ENCODE measurements at places on chromosomes 2 and 18.

- DNase-seq, result no peak
These were observed 11.8 kb downstream of the MMADHC start for GRCh38 chr2:149575752-149576151.

DNA sequence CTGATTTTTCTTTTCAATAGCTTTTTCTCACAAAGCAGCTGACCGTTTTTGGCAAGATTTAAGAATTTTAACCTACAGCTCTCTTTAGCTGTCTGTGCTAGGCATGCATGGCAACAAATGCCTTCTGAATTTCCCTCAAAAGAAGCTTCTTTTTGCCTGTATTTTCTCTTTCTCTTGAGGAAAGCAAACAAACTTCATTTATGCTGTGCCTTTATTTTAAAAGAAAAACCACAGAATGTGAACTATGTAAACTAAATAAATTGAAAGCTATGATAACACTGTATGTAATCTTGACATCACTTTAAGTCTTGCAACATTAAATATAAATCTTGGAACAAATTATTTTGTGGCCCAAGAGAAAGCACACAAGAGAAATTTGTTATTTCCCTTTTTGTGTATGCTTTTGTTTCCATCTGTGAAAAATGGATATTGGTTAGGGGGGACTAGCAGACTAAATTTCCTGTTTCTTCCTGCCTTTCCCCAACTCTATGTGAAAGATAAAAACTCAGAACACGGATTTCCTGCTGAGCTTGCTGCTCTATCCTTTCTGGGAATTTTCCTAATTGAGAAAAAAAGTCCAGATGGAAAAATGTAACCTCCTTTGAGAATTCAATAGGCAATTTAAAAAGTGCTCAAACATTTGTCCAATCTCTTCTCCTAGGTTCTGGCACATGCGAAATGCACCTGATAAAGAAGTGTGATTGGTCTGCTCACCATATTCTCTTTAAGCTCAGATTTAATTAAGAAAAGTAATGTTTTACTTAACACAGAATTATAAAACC is 20.9 kb upstream of the TFPI start:
- DNase-seq, result no peak

- no peak for DNase-seq
These were observed at the start of gene ERFE for GRCh38 chr2:238158509-238159070. ERFE (plus strand) TSS chr2:238158970; CDS start chr2:238159008, 38 bp downstream.

DNA sequence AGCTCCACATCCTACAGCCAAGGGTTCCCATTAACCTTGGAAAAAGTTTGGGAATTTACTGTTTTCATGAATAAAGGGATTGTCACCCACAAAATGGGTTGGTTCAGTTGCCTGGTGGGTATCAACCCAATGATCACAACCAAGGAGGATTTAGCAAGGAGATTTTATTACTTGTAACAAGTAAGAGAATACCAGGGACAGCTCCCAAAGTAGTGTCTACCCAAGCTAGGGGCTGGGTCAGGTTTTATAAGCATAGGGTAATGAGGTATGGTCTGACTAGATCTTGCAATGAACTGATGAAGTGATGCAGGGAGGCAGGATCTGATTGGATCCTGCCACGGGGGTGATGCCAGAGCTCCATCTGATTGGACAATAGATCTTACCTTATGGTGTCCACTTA is 681.8 kb downstream of the SLC4A3 start:
- DNase-seq, result no peak

GRCh38 chr2:141068053-141068682 is 1062.6 kb downstream of the LRP1B start:
- DNase-seq, result no peak

- no peak for DNase-seq
These were observed 340.7 kb upstream of the TRIB2 start for GRCh38 chr2:12376025-12376424.

DNA sequence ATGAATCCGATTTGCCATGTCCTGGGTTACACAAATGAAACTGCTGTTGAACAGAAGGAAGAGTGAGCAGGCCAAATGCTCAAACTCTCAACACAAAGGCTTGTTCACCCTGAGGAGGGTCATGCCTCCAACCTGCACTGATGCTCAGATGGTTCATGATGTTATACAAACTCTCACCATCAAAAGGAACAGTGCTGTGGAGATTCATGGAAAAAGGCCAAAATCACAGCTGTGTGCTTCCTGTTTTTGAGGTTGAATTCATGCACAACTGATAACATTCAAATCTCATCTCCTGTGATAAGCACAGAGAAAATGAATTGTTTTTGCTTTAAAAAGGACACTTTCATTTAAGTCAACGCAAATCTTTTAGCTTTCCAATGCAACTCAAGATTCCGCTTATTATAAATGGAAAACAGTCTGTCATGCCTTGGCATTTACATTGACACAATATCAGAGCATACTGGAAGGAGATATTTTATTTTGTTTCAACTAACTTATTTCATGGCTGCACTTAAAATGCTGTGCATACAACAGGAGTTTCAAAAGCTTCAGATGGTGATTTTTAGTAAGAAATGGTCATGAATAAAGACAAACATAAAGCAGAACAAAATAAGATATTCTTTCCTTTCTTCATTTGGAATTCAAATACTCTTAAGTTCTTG is 22.2 kb upstream of the TTN start:
- no peak for DNase-seq

GRCh38 chr2:203279288-203279687 is 40.5 kb downstream of the CYP20A1 start:
- no peak for DNase-seq

DNA sequence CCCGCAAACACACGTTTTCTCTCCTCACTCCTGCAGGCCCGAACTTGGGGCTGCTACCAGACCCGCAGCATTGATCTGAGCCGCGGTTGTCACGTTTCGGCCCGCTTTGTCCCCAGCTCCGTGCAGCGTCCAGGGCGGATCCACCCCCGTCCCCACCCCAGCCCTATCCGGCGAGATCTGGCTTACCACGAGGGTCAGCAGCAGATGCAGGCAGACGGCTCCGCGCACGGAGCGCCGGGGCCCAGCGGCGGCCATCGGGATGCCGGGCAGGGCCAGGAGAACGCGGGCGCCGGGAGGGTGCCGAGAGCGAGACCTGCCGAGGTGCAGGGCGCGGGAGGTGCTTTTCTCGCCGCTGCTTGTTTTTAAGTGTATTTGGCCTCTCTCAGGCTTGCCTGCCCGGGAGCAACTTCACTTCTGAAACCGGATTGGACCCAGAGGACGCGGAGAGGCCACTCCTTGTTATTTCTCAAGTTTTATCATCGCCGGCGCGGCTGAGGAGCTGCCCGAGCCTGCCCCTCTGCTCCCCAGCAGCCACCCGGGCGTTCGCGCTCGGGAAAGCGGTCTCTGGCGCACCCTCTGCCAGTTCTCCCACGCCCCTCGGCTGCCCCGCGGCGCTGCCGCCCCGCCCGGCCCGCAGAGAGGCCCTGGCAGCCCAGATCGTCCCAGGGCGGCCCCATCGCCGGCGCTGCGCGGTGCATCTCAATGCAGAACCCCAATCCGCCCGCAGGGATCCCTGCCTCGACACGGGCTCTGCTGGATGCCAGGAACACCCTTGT is at the start of gene DSC3:
TSS of gene DSC3 (minus strand) at position 337 of the 776 bp plus-strand sequence. CDS start at position 255, 82 bp downstream.
- DNase-seq, result no peak

GRCh38 chr2:127080938-127081755 is 25.8 kb downstream of the BIN1 start:
- DNase-seq, result peak; percentile 67

GRCh38 chr18:24914171-24914525 is 437.8 kb downstream of the ZNF521 start:
- DNase-seq, result no peak

DNA sequence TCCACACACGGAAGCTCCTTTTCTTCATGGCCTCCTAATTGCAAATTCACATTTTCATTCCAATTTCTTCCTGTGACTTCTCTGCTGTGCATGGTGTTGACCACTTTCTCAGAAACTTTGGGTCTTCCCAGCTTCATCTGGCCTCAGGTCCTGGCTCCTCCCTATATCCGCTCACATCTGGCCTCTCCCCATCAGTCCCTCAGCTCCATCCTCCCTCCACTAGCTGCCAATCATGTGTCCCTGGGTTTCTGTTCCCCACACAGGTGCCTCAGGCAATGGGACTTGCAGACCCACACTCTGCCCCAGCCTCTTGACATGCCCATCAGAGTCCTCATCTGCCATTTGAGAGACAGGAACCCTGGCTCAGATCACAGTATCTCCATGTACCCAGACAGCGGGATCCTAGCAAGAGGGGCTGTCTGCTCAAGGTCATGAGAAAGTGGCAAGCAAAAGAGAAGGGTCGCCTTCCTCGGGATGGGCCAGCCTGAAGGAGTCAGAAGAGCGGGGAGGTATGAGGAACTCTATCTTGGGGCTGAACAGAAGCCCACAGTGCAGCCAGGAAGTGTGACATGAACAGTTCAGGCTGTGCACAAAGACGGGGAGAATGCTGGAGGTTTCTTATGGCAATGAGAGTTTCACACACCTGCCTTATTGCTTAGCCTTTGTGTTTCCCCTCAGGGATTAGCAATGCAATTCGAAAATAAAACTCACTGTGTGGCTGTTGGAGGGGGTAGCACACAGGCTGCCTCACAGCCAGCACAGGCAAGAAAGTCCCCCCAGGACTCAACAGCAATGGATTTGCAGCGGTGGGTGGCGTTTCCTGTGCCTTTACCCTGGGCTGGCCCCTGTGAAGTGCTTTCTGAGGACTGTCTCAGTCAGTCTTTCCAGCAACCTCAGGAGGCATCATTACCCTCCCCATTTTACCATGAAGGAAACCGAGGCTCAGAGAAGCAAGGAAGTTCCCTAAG is 69.5 kb downstream of the COPS8 start:
- no peak for DNase-seq

DNA sequence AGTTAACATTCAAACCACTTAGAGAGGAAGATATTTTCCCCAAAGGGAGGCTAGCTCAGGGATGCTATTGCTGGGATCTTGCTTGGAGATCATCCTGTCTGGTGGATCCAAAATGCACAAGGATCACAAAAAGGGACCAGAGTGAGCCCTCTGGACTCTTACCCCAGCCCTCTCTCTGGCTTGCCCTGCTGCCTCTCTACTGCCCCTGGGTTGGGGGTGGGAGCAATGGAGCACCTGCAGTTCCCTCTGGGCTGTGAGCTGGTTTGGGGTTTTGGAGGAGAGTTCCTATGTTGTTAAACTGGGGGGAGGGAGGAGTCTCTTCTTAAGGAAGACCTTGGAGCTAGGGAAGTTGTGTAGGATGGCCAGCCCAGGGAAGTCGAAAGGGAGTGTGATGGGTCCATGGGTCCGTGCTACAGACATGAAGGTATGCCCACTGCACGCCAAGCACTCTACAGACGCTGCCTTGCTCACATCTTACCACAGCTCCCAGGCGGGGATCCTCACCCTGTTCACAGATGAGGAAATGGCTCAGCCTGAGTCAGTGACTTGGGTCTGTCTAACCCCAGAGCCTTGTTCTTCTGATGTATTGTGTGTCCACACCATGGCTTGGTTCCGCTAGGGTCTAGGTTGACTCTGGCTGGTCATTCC is 3.8 kb downstream of the LBH start:
- DNase-seq, result no peak

- no peak for DNase-seq
These were observed 193.1 kb downstream of the ZEB2 start for GRCh38 chr2:144326825-144327224.

DNA sequence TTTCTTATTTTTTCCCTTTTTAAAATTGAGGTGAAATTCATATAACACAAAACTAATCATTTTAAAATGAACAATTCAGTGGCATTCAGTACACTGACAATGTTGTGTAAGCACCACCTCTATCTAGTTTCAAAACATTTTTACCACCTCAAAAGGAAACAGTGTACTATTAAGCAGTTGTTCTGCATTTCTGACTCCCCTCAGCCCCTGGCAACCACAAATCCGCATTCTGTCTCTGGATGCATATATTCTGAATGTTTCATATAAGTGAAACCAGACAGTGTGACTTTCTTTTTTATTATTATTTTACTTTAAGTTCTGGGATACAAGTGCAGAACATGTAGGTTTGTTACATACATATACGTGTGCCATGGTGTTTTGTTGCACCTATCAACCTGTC is 19.2 kb upstream of the TANK start:
- DNase-seq, result no peak

GRCh38 chr18:34871435-34871834 is 161.3 kb downstream of the DTNA start:
- DNase-seq, result no peak

DNA sequence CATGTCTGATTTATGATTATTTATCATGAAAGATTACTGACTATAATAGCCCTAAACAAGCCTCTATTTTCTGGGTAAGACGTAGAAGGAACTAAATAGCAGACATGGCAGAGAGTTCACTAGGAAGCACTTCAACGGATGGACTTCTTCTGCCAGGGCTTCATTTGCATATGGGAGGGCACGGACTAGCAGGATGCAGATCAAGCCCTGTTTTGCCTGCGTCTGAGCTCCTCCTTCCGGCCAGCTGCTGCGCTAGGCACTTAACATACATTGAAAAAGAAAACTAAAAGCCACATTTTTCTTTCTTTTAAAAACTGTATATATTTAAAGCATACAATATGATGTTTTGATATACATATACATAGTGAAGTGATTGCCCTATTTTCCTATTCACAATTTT is 340.0 kb upstream of the MEX3C start:
- DNase-seq, result no peak

DNA sequence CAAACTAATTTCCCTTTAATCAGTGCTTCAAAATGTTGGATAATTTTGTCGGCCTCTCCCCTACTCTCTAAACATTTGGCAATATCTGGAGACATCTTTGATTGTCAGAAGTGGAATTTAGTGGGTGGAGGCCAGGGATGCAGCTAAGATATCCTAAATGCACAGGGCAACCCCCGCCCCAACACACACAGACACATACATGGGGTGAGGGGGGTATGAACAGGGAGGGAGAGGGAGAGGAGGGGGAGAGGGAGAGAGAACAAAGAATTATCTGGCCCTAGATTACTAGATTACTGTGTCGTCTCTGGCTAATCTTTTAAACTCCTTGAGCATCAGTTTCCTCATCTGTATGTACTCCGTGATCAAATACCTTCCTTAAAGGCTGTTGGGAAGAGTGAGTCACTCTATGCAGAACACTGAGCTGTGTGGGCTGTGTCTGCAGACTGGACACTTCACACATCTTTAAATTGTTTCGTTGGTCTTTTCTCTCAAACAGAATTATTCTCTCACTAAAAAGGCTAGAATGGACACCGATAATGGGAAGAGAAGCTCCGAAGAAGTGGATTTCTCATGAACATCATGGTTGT is 2.9 kb downstream of the RNF149 start:
- DNase-seq, result no peak

DNA sequence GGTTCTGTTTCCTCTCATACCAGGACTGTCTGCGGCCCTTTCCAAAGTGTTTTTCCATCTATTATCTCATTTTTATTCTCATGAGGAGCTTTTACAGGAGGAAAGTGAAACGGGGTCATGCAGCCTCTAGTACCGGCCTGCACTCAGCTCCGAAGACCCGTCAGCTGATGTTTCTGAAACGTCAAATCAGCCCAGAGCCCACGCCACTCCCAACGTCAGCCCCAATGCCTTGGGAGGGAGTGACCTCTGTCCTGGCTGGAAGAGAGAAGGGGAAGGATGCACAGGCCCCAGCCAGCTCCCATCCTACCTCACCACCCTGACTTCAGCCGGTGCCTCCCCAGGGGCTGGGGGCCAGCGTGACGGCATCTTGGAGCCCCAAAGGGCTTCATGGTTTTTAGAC is 58.5 kb downstream of the ADCY3 start:
- no peak for DNase-seq

Measured in CD4-positive, alpha-beta T cell treated with Interleukin-15 for 1 hour (primary cell).